ENCODE measurements at places on chromosomes 5 and 9.

- DNase-seq: no peak
These were observed 30.1 kb upstream of the ZBED3 start for GRCh38 chr5:77117161-77117560.

- DNase-seq: no peak
These were observed 16.1 kb downstream of the NOTCH1 start for GRCh38 chr9:136529516-136530460.

DNA sequence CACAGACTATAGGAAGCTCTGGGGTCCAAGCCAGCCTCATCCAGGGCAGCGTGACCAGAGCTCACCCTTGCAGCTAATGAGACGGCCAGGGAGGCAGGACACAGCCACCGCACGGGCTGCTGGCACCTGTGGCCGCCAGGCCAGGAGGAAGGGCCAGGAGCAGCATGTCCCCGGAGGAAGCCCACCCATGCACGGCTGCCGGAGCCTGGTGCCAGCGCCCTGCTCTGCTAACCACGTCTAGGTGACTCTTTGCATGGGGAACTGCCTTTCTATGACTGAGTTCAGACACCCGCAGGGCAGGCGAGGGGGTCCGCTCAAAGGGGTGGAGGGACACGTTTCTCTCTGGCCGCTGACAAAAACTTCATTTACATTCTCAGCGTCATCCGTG lies 68.5 kb upstream of the SARDH start:
- no peak for DNase-seq

- no peak for DNase-seq
These were observed 794.4 kb downstream of the MTRR start for GRCh38 chr5:8663374-8663773.

DNA sequence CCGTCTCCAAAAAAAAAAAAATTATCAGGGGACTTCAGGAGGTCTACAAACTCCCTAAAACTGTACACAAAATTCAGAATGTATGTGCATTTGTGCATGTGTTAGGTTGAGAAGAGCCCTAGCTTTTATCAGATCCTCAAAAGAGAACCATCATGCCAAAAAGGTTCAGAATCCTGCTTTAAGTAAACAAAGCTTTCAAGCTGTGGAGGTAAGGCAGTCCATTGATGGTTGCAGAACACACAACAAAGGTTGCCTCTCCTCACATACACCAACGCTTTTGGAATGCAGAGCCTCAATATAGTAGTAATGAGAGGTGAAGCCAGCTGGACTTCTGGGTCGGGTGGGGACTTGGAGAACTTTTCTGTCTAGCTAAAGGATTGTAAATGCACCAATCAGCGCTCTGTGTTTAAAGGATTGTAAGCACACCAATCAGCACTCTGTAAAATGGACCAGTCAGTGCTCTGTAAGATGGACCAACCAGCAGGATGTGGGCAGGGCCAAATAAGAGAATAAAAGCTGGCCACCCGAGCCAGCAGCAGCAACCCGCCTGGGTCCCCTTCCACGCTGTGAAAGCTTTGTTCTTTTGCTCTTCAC lies 57.9 kb upstream of the RNF38 start:
- no peak for DNase-seq

DNA sequence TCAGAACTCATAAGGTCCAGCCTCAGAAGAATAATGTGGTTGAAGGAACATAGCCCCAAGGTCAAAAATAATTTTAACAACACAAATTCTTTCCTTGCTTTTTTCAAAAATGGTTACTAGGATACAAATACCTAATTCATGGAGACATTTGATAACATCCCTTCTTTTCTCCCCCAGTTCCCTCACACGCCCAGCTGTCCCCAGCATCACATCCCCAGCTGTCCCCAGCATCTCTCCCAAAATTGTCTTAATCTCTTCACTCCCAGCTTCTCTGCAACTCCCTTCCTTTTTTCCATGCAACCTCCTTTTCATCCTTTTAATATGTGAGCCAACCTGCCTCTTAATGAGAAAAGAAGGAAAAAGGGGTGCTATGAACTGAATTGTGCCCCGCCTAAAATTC lies 77.8 kb downstream of the FSTL4 start:
- no peak for DNase-seq

GRCh38 chr5:163306421-163306820 lies 131.0 kb upstream of the CCNG1 start:
- DNase-seq: peak; percentile 51

DNA sequence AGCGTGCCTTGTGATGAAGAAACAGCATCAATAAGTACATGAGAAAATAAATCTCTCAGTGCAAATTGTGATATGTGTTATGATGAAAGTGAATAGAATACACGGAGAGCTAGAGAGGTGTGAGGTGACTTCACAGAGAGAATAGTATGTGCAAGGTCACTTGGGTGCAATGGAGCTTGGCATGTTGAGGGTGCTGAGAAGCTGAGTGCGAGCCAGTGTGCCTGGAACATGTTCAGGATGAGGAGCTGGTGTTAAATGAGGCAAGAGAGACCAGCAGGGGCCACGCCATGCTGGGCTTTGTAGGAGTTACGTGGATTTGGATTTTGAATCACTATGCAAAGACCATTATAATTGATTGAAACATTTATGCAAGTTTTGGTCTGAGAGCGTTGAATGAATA lies 12.8 kb upstream of the RPS23 start:
- DNase-seq: peak; percentile 90

DNA sequence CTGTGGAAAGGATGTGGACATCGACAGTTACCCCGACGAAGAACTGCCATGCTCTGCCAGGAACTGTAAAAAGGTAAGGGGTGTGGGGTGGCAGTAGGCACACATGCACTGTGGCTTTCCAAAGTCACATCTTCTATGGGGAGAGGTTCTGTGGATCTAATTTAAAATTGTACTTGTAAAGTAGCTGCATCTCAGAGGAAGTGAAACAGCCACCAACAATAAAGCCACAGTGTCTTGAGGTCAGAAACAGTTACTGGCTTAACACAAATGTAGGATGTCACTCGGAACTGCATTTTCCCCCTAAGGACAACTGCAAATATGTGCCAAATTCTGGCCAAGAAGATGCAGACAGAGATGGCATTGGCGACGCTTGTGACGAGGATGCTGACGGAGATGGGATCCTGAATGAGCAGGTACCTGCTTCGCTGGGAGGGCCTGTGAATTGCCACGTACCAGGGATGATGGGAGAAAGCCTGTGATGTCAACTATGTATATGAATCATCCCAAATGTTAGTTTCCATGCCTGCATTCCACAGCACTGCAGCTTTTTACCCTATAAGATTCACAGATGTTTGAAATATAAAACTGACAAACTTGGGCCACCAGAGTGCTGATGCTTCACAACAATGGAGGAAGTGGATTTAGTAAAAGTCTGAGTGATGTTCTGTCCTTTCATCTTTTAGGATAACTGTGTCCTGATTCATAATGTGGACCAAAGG lies 35.3 kb downstream of the THBS4 start:
- no peak for DNase-seq

DNA sequence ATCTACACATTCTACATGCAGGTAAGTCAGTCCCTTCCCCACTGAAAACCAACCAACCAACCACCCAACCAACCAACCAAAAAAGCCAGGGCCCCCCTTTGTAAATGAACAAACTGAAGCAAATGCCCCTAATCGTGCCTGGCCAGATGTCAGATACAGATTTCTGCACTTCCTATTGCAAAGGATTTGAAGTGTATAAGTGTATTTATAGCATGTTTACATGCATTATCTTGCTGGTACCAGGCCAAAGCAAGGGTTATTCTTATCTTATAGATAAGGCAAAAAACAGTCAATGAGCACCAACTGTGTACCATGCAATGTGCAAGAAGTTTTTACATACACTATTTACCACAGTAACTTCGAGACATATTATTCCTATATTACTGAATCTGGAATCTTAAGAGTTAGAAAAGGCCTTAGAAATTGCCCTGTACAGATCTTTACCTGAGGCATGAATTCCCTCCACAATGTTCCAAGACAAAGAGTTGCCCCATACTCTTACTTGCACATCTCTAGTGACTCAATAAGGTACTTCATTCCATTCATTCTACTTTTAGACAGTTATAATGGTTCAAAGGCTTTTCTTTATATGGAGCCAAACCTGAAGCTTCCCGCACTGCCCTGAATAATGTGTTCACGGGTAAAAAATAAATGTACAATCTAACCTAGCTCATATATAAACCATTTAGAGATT lies 51.7 kb upstream of the NR5A1 start:
- DNase-seq: no peak

GRCh38 chr9:137761032-137761431 lies 116.5 kb upstream of the CACNA1B start:
- no peak for DNase-seq

GRCh38 chr5:143143973-143144372 lies 259.5 kb downstream of the NR3C1 start:
- DNase-seq: no peak

DNA sequence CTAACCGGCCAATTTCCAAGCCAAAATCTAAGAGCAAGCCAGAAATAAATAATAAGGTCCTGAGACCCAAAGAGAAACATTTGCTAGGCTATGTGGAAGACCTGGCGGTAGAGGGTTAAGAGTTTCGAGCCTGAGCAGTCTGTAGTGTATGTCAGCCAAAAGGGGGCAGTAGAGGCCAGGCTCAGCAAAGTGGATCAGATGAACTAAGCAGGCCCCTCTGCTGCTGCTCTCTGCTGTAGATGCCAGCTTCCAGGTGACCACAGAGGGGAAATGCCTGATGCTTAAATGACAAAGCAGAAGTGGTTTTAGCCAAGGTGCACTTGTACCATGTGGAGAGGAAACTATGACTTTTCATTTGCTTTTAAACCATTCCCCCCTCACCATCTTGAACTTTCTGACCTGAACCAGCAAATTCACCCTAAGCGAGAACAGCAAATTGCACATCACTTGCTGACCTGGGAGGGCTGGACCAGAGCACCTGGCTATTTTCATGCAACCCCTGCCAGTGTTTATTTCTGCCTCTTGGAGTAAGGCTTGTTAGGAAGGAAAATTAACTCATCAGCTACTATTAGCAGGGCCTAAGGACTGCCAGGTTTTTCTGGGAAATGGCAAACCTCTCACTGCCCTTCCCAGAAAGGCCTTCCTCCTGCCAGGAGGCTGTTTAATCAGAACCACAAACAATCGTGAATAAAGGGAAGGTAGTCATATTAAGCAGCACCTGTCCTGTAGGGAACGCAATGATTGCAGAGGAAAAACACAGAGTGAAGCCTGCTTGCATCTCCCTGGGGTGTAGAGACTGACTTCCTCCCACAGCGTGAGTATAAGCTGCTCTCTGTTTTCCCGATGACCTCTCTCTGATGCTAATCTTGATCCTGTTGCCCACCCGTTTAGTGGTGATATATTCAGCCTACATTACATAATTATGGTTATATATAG lies 818.2 kb downstream of the TLR4 start:
- DNase-seq: peak; percentile 90

DNA sequence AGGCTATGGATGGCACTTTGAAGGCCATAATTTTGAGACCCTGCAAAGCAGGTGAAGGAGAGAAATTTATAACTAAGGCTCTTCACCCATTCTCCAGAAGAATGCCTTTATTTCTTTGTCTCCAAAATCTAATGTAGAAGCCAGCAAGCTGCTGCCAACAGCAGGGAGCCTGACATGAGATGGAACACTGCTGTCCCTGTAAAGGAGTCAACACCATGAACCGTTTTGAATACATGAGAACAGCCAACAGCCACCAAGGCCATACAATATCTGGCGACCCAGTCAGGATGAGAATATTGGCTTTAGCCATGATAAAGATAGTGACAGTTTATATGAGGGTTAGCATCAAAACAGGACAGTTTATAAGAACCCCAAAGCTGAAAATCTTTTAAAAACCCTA lies 121.2 kb upstream of the LIFR start:
- DNase-seq: no peak

GRCh38 chr9:22413884-22414283 lies 32.7 kb upstream of the DMRTA1 start:
- DNase-seq: no peak

DNA sequence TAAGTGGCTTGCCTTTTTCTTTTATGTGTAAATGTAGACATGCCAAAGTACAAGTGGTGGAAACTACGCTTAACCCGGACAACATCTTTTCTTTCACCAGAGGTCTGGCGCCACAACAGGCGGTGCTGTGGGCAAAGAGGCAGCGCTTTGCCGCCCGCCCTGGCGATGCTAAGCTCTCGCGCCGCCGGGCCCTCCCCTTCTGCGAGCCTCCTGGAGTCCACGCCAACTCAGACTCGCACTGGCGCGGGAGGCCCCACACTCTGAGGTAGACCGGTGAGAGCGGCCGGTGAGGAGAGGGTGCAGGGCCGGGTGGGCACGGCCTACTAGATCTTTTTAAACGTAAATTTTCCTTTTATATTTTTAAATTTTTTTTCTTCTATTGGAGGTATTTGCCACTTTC lies 2253.1 kb upstream of the C9orf72 start:
- no peak for DNase-seq

DNA sequence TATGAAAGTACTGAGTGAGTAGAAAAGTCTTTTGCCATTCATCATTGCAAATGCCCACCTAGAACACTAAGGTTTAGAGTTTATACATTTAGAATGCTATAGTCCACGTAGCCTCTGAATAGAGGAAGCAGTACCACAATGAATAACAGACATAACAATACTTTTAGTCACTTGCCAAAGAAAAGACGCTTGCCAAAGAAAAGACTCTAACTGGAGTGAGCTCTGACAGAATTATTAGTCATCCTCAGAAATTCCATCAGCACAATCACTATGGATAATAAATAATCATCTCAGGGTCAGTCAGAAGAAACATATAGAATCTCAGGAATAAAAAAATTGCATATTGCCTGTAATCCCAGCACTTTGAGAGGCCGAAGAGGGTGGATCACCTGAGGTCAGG lies 168.5 kb upstream of the TARS1 start:
- DNase-seq: no peak

GRCh38 chr9:38641985-38642864 lies 21.8 kb upstream of the ANKRD18A start:
- peak; percentile 80 for DNase-seq

Data from NCI-H69 (cell line).